ENCODE measurements at places on chromosomes 2 and 18.

DNA sequence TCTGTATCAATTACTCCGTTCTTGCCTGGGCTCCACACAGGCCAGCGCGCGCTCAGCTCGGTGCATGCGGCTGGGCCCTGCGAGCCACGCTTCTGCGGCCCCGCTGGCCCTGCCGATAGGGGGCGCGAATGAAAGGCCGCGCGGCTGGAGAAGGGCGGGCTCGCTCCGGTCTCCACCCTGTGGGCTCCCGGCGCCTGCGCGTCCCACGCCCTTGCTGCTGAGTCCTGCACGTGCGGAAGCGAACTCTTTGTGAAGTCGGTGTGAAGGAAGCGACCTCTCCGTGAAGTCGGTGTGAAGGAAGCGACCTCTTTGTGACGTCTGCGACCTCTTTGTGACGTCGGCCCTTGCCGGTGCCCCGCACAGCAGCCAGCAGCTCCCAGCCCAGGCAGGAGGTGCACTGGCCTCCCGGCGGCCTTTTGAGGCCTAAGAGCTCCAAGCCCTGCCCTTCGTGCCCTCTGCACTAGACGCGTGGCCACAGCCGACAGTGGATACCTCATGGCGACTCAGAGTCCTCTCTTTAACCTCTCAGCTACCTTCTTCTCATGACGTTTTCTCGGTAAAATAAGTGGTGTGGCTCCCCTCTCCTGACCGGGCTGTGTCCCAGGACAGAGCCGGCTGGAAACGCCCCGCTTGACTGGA, 391.9 kb upstream of the RAB6C start:
- no peak for DNase-seq

DNA sequence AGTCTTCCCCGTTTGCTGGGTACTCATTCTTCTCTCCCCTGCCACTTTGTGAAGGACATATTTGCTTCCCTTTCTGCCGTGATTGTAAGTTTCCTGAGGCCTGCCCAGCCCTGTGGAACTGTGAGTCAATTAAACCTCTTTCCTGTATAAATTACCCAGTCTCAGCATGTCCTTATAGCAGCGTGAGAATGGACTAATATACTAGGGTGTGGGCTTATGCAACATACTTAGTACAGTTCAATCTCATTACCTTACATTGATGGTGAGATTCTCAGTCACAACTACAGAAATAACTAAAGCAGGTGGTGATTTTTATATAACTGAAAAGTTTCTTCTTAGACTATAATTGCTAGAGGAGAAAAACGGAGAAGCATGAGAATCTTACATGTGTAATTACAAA, 237.9 kb upstream of the MMADHC start:
- DNase-seq = no peak

DNA sequence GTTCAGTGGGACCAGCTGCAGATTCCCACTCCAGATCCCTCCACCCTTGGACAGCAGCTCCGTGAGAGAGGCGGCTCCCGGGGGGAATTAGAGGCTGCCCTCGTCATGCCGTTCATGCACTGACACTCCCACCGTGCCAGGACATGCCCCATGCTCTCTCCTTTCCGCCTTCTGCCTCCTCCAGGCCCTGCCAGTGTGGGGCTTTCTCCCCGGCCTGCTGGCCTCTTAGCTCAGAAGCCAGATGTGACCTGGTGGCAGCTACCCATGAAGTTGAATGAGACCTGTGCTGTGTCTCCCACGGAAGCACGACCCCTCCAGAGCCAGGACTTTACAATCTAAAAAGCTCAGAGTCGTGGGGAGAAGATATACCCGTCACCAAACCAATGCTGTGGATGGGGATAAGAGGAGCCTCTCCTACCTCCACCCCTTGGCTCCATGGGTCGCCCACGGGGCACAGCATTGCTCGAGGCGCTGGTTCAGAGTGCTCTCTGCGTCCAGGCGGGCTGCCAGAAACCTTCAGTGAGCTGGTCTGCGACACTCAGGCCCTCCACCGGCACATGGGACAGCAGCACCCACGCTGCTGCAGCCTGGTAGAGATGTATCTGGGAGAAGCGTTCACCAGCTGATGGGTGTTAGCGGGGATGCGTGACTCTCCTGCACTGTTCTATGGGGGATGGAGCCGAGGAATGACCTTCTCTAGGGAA, 111.0 kb upstream of the GPC1 start:
- no peak for DNase-seq

DNA sequence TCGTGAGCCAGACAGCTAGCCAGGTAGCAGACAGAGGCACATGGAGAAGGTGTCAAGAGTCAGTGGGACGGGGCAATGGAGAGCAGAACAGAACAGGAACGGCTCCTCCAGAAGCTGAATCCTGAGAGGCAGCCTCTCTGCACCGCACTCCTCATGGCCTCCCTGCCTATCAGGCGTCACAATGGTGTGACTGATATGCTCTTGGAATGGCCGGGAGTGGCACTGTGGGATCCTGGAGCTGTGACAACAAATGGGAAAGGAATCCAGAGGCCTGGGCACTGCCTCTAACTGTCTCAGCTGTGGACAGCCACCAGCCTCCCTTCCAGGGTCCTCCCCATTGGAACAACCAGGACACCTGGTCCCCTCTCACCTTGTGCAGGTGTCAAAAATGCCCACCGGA, 89.1 kb upstream of the ID2 start:
- DNase-seq = no peak

- no peak for DNase-seq
These were observed 49.8 kb upstream of the ZBTB7C start for GRCh38 chr18:48459016-48459415.

DNA sequence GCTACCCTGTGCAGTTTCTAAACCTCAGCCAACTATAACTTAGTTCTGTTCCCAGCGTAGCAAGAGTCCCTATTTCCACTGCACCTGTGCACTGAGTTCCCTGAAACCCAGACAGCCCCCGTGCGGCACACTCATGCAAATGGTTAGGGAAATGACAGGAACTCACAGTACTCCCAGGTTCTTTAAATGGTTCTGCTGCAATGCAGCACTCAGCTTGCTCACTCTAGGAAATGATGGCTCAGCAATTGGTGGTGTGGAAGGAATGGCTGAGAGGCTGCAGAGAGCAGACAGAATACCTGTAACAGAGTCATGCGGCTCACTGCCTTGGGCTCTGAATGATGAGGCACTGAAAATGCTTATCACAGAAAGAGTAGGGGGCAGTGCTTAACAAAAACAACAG, 143.0 kb downstream of the RAD51AP2 start:
- DNase-seq = no peak

DNA sequence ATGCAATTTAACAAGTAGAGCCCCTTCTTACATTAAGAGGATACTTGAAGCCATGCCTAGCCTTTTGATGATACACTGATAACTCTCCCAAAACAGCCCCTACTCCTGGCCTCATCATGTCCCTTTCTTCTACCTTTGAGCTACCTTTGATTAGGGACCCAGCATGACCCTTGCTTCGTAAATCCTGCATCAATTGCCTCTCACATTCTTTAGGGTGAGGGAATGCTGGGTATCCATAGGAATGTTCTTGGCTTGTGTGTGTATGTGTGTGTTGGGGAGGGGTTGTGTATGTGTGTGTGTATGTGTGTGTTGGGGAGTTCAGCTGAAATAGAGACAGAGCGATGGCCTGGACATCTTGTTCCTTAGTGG, 5.3 kb upstream of the KRCC1 start:
- DNase-seq = no peak

- DNase-seq = no peak
These were observed 521.2 kb upstream of the FANCL start for GRCh38 chr2:58762176-58762781.

- DNase-seq = no peak
These were observed 20.1 kb upstream of the ROCK2 start for GRCh38 chr2:11364565-11364887.

- no peak for DNase-seq
These were observed 10.8 kb downstream of the RFX8 start for GRCh38 chr2:101463911-101464641.

DNA sequence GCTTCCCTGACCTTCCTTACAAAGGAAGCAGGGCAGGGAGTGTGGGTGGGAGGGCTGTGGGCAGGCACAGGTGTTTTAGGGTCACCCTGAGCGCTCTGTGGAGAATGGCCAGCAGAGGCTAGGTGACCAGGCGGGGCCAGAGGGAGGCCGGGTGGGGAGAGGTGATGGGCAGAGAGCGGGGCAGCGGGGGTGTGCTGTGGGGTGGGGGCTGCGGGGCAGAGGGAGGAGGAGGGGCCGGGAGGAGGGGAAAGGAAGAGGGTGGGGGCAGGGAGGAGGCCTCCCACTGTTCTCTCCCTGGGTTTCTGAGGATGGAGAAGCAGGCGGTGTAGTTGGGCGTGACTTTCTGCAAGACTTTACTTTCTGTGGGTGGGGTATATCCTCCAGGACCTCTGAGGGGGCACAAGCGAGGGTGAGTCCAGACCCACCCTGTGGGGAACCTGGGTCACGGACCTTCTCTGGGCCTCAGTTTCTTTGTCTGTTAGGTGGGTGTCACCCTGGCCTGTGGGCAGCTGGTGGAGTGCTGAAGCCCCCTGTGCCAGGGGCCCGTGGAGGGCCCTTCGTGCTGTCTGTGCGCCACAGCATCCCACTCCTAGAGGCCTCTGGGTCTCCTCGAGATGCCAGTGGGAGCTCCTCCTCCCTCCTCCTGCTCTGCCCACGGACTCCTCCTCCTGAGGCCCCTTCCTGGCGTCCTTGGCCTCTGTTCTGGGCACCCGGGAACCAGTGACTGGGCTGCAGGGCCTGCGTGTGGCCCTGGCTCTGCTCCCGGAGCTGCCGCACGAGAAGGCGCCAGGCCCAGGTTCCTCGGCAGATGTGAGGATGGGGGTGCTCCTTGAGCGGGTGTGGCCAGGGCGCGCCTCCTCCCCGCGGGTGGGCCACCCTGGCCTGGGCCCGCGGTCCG, 6.3 kb upstream of the NEU4 start:
- DNase-seq = no peak

DNA sequence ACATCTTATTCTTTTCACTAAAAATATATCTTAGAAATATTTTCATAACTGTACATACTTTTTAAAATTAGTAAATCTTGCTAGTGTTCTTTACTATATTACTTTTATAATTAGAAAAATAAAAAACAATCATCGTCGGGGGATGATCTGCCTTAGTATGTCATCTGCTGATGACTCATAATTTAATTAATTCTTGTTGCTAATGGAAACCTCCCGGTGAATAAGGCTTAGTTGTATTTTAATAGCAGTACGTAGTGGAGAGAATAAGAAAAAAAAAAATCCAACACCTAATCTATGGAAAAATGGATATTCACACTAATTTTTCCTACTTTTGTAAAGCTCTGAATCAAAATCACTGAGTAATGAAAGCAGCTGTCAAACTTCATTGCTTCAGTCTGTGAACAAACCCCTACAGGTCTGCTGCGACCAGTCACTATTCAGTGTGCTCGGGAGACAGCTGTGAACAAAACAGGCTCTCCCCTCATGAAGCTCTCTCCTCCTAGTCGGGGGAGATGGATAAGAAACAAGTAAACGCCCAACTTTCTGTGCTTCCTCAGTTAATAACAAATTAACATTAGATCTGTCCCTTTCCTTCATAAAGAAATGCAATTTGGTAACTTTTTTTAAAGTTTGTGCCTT, 97.4 kb upstream of the UPP2 start:
- no peak for DNase-seq

DNA sequence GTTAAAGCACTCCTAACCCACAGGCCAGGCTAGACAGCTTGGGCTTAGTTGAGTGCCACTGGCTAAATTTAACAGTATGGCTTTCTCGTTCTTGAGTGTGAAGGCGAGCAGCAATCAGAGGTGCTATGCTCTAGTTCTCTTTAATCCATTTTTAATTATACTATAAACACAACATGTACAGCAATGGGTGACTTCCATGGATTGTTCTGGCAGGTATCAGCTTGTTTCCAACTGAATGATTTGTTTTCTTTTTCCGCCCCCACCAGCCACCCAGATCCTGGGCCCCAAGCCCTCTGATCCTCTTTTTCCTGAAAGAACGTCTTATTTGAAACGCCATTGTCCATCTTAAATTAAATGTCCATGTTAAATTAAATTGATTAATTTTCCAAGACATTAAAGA, 244.8 kb downstream of the IKZF2 start:
- no peak for DNase-seq

- DNase-seq = no peak
These were observed 18.7 kb downstream of the MEMO1 start for GRCh38 chr2:31992025-31992579.

DNA sequence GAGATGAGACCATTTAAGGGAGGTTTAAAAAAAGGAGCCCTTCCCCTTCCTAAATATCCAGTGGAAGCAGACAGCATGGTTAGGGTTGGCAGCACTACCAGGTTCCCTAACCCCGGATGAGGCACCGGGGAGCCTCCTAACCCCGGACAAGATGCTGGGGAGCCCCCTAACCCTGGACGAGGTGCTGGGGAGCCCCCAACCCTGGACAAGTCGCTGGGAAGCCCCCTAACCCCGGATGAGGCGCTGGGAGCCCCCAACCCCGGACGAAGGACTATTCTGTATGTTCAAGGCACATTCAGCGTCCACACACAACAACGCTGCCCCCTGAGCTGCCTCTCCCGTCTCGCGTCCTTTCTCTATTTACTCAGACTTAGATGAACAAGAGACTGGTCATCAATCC, 51.9 kb downstream of the ANKMY1 start:
- DNase-seq = no peak

- DNase-seq = no peak
These were observed 1.5 kb downstream of the ROCK1 start for GRCh38 chr18:21109936-21110712.

- no peak for DNase-seq
These were observed 329.9 kb downstream of the TRIB2 start for GRCh38 chr2:13046557-13047165.

GRCh38 chr2:12167525-12168317, 421.3 kb downstream of the LPIN1 start:
- DNase-seq = no peak

- DNase-seq = no peak
These were observed 51.1 kb downstream of the PTGR3 start for GRCh38 chr18:75157851-75158250.

DNA sequence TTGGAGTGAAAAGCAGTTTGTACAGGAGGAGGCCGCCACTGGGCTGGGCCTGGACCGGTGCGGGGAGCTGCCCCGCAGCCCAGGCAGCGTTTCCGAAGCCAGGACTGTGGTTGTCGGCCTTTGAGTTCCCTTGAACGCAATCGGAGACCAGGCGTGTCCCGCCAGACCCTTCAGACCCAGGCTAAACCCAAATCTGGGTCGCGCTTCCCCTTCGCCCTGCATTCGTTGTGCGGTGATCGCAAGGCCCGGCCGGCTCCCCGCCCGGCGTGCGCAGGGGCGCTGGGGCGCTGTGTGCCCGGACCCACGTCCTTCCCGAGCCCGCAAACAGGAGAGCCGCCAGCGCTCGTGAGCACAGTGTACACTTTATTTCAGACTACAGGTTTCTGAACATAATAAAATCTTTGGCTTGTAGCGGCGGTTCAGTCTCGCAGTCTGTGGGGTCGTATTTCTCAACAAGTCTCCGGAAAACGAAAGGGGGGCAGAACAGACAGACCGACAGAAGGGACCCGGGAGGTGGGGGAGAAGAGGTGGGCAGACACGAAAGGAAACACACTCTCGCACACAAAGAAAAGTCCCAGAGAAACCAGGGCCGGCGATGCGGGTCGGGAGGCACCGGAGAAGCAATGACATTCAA, 5.5 kb downstream of the EN1 start:
- no peak for DNase-seq

DNA sequence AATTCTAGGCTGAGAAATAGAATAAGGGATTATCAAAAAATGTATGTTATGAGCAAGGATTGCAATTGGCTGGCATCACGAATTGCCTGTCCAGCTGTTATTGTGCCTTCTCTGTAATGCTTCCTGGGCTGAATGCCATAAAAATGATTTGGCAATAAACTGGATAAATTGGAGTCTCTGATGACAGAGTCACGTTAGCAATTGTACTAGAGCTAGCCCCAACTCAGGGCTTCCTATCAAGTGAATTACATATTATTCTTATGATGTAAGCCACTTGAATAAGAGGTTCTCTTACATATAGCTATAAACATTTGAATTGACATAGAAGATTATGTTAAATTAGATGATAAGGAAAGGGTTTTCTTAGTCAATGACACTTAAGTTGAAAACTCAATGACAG, 607.5 kb upstream of the REG3G start:
- no peak for DNase-seq
